ENCODE measurements at places on chromosomes 1 and 21.

DNA sequence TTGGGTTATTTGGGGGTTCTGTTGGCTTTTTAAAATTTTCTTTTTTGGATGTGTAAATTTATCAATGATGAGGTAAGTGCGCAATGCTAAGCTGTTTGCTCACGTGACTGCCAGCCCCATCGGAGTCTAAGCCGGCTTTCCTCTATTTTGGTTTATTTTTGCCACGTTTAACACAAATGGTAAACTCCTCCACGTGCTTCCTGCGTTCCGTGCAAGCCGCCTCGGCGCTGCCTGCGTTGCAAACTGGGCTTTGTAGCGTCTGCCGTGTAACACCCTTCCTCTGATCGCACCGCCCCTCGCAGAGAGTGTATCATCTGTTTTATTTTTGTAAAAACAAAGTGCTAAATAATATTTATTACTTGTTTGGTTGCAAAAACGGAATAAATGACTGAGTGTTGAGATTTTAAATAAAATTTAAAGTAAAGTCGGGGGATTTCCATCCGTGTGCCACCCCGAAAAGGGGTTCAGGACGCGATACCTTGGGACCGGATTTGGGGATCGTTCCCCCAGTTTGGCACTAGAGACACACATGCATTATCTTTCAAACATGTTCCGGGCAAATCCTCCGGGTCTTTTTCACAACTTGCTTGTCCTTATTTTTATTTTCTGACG is 3.1 kb downstream of the OLIG2 start:
- no peak for DNase-seq

DNA sequence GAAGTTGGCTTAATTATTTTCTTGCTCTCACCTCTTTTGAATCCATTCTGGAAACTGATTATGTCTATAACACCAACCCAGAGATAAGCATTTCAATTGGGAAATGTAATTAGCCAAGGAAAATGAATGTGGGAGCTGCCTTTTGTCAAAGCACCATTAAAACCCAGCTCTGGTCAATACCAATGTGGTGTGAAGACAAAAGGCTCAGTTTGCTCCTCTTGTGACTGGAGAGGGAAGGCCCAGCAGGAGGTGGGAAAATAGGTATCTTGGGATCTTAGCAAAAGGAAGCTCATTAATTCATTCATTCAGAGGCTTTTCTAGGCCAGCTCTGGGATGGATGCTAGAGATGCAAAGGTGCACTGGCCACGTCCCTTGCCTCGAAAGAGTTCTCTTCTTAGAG is 75.0 kb upstream of the SELENON start:
- peak; percentile 13 for DNase-seq

- no peak for DNase-seq
These were observed 98.6 kb upstream of the PPP2R5A start for GRCh38 chr1:212186427-212187207.

DNA sequence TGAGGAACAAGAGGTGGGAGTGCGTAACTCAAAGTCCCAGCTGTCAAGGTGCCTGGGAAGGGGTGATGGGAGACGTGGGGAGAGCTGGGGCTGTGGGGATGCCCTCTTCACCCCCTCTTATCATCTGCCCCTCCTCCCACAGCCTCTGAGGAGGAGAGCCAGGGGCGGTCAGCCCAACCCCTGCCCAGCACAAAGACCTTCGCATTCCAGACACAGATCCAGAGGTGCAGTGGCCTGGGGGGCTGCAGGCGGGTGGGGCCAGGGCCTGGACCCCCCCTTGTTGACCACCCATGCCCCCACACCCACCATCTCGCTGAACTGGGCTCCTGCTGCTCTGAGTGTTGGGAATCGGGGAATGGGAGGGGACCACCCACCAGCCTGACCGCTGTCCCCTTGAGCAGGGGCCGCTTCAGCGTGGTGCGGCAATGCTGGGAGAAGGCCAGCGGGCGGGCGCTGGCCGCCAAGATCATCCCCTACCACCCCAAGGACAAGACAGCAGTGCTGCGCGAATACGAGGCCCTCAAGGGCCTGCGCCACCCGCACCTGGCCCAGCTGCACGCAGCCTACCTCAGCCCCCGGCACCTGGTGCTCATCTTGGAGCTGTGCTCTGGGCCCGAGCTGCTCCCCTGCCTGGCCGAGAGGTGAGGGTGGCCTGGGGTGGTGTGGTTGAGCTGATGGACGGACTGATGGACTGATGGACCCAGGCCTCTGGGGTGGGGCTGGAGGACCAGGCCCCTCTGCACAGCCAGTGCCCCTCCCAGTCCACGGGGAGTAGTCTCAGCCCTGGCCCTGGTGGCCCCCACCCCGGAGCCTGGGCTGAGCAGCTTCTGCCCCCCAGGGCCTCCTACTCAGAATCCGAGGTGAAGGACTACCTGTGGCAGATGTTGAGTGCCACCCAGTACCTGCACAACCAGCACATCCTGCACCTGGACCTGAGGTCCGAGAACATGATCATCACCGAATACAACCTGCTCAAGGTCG is 29.7 kb downstream of the TRIM11 start:
- DNase-seq: no peak

- DNase-seq: no peak
These were observed 35.6 kb downstream of the MEF2D start for GRCh38 chr1:156464825-156465452.

DNA sequence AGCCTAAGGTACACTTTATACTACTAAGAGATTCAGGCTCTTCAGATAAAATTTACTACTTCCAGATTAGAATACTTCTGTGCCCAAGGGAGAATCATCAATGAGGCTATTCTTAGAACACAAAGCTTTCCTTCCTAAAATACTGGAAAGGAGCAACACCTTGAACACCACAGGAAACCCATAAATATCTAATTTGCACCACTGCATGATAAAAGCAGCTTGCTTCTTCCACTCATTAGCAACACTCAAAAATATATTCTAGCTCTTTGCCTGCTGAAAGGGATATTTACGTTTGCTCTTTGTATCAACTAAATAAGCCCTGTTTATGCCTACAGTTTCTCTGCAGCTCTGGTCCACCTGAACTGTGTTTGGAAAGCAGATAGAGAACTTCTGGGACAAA is 284.3 kb downstream of the RWDD3 start:
- DNase-seq: no peak

GRCh38 chr1:231666220-231666936 is 39.8 kb downstream of the DISC1 start:
- no peak for DNase-seq

DNA sequence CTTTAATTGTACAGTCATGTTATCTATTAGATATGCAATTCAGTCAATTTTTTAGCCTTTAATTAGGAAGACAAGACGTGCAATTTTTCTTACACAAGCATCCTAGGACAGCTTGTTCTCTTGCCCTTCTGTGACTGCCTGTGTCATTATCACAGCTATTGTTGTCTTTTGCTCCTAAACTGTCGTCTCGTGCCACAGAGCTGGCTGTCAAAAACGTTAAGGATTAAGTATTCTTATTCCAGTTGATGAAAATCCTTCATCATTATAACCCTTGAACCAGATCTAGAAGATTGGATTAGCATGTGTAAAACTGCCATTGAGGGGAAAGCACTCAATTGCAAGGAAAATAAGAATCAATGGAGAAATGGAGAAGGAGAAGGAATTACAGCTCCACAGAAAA is 43.8 kb upstream of the AIM2 start:
- no peak for DNase-seq

- no peak for DNase-seq
These were observed 36.5 kb downstream of the PIK3CD start for GRCh38 chr1:9687874-9688582.

DNA sequence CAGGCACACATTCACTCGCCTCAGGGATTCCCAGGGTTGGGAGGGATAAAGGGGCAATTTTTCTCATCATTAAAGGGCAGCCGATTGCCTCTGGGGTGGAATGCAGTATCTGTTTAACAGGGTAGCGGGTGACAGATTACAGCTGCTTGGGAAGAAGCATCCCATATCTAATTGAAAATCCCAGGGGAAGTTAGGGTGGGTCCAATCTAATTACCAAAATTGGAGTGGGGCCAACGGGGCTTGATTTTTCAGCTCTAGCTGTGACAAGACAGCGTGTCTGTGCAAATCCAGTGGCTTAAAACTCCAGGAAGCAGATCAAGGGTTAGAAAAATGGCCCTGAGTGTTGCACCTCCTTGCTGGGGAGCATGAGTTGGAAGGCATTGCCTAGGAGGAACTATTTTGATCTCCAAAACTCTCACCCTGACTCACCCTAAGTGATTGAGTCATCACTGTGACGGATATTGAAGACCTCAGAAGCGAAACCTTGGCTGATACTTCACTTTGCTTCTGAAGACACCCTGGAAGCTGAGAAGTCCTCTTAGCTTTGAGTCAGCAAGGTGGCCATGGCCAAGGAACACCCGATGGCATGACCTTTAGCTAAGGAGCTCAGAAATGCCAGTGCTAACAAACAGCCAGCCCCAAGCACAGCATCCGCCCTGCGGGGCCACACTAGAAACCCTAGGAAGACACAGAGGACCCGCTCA is 46.0 kb downstream of the GRHL3 start:
- no peak for DNase-seq

GRCh38 chr1:110292031-110292741 is 47.0 kb upstream of the RBM15 start:
- no peak for DNase-seq

GRCh38 chr1:211606332-211606913 is 27.5 kb upstream of the SLC30A1 start:
- DNase-seq: no peak
